ENCODE measurements at places on chromosomes 12 and 14.

DNA sequence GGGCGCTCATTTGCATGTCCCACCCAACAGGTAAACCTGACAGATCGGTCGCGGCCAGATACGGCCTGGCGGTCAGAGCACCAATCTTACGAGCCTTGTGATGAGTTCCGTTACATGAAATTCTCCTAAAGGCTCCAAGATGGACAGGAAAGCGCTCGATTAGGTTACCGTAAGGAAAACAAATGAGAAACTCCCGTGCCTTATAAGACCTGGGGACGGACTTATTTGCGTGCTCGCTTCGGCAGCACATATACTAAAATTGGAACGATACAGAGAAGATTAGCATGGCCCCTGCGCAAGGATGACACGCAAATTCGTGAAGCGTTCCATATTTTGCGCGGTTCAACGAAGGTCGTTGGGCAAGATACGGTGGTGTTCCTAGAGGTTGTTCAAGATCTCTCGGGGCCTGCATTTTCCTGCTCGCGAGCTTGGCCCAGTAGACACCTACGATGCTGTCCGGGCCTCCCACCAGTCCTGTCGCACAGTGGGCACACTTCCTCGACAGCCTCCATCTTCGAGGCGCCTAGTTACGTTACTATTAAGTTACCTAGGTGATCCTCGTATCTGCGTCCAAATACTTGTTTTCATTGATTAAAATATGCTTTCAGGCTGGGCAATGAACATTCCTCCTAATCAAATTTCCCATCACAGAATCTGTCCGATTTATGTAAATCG is at the start of gene RNU6-7:
RNU6-7 (plus strand) TSS at position 230 of the 675 bp plus-strand sequence.
- DNase-seq, result no peak

- DNase-seq, result no peak
Measured at GRCh38 chr12:91040096-91040755, 17.6 kb downstream of the KERA start.

- DNase-seq, result no peak
Measured at GRCh38 chr14:32109676-32110547, 32.8 kb downstream of the ARHGAP5 start.

DNA sequence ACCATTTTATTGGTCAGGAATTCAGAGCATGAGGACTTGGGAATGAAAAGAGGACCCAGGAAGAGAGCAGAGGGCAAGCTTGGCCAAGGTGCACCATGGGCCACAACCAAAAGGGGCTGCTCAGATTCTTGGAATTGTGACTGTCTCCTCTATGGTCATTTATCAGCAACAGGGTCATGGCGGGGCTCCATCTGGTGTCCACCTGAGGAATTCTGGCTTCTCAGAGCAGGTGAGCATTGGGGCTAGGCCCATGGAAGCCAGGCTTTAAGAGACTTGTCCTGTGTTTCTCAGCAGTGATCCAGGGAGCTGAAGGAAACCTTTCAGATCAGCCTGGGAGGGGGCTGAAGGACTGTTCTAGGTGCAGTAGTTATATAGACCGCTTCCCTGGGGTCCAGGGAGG is 2.6 kb upstream of the RIN3 start:
- DNase-seq, result no peak

GRCh38 chr14:105389534-105389933 is 8.8 kb upstream of the TEX22 start:
- no peak for DNase-seq

DNA sequence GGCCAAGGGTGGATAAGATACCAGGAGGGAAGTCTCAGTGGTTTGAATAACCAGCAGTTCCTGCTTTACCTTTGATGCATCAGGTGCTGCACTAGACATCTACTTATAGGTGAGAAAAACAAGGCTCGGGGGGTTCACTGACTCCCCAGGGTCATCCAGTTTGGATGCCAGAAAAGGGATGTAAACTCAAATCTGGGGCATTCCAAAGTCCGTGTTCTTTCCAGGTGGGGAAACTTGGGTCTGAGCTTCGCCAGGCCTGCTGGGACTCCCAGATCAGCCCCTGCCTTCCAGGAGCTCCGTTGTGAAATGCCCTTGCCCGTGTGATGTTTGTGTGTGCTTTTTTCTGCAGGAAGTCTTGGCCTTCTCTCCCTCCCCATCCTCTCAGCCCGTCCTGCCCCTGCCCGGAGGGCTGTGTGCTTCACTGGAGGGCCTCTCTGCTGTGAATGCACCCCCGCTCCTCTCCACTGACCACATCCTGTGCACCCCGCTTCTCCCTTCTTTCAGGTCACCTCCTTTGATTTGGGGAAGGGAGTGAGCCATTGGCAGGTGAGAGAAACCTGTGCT is 42.1 kb downstream of the TSPAN9 start:
- no peak for DNase-seq

- DNase-seq, result no peak
Measured at GRCh38 chr14:77324816-77325745, 4.2 kb downstream of the GSTZ1 start.

DNA sequence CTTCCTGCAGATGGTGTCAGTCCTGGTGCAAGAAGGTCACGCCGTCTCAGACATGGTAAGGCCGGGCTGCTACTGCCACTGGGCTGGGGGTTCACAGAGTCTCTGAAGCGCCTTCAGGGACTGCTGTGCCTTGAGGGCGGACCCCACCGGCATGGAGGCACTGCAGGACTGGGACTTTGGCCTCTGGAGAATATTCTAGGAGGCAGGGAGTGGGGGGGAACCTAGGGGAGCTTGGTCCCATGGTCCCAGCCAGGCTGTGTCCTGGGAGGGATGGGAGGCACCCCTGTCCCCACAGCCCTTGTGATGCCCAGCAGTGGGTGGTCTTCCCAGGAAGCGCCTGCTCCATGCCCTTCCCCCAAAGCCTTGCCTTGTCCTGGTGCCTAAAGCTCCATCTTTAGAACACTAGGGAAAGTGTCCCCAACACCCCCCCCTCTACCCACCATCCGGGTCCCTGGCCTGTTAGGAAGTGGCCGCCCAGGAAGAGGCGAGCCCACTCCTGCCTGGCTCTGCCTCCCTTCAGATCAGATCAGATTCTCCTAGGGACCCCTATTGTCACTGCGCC is 1.5 kb downstream of the AMN start:
- DNase-seq, result no peak

DNA sequence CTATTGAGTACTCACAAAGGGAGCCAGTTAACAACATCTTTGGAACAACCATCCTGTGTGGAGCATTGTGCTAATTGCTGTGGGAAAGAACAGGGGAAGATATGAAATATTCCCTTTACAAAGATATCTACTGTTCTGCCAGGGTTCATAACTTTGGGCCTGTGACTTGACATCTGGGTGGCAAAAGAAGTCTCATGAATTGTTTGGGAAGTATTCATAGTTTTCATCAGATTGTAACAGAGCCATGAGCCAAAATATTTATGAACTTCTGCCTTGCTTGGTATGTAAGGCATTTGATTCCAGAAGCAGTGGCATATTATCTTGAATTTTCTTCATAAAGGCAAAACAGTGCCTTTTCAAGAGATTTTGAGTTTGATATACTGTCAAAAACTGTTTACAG is 816.2 kb downstream of the DIO2 start:
- DNase-seq, result no peak

DNA sequence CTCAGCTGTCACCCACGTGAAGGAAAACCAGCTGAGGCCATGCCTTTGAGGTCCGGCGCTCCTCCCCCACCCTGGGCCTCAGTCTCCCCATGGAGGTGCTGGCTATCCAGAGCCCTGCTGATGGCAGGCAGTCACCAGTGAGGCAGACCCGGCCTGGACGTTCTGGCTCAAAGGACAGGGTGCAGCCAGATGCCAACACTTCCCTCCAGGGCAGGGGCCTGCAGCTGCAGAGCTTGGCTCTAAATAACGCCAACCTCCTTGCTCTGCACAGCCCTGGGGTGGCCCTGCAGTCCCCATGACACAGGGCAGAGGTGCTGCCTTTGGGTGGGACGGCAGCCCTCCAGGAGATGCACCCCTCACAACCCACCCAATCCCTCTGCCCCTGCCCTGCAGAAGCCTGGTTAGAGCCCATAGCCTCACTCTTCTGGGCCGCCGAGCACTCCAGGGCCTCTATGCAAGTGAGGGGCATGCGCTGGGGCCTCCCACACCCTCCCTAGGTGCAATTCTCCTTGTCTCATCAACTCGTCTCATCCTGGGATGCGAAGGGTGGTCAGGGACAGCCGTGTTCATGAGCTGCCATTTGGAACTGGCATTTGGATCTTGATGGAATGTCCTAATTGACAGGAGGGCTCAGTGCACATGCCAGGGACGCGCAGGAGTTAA is 30.4 kb downstream of the CCDC85C start:
- DNase-seq, result no peak

GRCh38 chr14:74475678-74476077 is 17.4 kb downstream of the NPC2 start:
- no peak for DNase-seq

DNA sequence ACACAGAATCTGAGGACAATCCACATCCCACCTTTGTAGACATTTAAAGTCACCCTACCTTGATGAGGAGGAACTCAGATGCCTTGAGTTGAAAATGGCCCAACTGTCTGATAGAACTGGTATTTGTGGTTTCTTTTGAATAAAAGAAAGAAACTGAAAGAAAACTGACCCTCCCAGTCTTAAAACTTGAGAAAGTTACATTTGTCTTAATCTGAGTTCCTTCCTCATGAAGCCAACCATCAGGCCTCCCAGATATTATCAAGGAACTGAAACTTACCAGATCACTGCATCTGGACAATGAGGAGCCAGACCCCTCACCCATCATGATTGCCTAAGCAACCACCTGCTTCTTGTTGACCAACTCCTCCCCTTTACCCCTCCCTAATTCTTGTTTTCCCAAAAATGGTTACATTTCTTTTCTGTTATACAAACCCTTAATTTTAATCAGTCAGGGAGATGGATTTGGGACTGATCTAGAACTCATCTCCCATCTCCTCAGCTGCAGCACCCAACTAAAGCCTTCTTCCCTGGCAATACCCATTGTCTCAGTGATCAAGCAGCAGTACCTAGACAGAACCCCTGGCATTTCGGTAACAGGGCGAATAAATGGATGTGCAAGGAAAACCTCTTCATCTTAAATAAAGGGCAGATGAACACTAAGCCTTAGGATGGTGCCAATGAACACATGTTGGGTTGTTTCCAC is 72.0 kb upstream of the RESF1 start:
- DNase-seq, result no peak

GRCh38 chr12:103303484-103303883 is 192.3 kb downstream of the C12orf42 start:
- no peak for DNase-seq

GRCh38 chr14:20247646-20248246 is 8.7 kb downstream of the OR11H4 start:
- DNase-seq, result no peak

- DNase-seq, result no peak
Measured at GRCh38 chr12:6310771-6311610, 509 bp downstream of the PLEKHG6 start.

DNA sequence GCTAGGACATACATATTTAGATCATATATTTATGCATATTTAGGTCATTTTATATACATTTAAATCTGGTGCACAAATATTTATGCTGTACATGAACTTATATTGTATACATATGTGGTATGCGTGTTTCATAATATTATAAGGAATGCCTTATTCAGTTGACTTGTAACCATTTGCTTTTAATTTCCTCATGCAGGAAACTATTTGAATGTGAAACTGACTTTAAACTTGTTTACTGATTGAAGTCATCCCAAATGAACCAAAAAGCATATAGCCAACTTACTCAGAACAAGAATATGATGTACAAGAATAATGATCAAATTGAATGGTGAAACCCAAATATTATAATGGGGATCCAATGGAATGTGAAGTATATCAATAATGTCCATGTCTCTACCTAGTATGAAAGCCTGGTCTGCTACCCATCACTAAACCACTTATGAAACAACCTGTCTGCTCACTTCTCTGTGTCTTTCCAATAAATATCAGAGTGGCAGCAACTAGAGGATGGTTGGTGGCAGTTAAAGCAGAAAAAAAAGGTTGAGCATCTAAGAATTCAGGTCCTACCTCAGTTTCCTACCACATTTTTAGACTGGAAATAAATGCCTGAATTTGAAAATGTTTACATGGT is 38.3 kb downstream of the RPS6KA5 start:
- DNase-seq, result no peak

GRCh38 chr12:28794211-28794610 is 354.9 kb upstream of the FAR2 start:
- DNase-seq, result no peak

- no peak for DNase-seq
Measured at GRCh38 chr12:11580125-11580751, 69.2 kb upstream of the ETV6 start.

- DNase-seq, result no peak
Measured at GRCh38 chr12:128685903-128686475, 137.8 kb downstream of the SLC15A4 start.

GRCh38 chr14:89618811-89619551 is 201.9 kb upstream of the FOXN3 start:
- DNase-seq, result peak; percentile 35

- no peak for DNase-seq
Measured at GRCh38 chr12:101696251-101697196, 916 bp upstream of the CHPT1 start.

DNA sequence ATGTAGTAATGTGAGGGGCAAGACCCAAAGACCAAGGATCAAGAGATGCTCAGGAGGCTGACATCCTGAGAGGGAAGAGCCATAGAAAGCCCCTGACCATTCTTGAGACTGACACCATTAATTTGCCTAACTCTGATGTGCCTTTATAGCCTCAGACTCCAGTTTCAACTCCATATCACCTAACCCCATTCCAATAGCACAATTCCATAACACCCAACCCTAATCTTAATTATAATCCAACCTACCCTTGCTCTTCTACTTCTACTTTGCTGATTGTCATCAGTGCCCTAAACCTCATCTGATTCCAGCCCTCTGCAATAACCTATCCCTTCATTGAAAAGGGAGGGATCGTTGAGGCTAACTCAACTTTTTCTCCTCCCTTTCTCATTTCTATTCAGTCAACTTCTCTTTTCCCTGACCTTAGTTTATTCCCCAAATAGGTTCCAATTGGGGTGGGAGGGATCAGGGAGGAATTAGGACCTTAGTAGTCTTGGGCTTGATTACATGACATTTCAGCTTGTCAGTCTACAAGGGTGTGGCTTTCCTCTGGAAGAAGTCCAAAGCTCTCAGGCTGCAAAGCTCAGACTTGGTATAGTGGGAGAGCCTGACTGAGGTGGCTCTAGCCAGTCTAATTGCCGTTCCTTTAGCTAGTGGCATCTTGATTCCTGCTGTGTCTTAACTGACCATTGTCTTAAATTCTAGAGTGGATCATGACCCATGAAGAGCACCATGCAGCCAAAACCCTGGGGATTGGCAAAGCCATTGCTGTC is 3.1 kb downstream of the PFKM start:
- DNase-seq, result no peak

DNA sequence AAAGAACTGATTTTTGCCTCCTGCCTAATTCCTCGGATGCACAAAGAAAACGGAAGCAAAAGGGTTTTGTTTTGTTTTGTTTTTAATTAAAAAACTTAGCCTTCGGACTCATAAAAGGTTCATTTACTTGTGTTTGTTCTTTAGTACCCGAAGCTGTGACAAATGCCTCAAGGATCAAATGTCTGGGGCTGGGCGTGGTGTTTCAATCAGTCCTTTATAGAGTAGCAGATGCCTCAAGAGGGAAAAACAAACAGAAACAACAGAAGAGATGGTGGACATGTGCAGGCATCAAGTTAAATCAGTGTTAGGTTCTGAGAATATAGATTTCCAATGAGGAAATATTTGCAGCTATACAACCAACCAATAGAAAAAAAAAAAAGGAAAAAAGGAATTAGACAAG is 1.6 kb upstream of the WIF1 start:
- DNase-seq, result no peak

GRCh38 chr14:22567437-22567836 is 21.6 kb downstream of the DAD1 start:
- no peak for DNase-seq

GRCh38 chr14:104475256-104475655 is 104.3 kb upstream of the C14orf180 start:
- DNase-seq, result no peak
